ENCODE measurements at places on chromosomes 6 and 20. TPM values are rescaled to one million over a fixed set of nuclear protein-coding genes. Genes with fewer than 3 reads are reported as not detected.

- peak; percentile 93 for DNase-seq
These were observed 32.0 kb downstream of the GNAS-AS1 start for GRCh38 chr20:58818586-58819285.

DNA sequence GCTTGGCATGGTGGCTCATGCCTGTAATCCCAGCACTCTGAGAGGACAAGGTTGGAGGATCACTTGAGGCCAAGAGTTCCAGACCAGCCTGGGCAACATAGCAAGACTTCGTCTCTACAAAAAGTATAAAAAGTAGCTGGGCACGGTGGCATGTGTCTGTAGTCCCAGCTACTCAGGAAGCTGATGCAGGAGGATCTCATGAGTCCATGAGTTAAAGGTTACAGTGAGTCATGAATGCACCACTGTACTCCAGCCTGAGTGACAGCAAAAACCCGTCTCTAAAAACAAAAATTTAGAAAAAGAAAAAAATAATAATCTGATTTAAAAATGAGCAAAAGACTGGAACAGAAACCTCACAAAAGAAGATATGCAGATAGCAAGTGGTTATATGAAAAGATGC lies 279.7 kb downstream of the RNGTT start:
- peak; percentile 20 for DNase-seq

- no peak for DNase-seq
These were observed 89.9 kb upstream of the MTHFD1L start for GRCh38 chr6:150775415-150776203.

GRCh38 chr6:8686077-8686476 lies 250.7 kb upstream of the SLC35B3 start:
- DNase-seq = no peak

DNA sequence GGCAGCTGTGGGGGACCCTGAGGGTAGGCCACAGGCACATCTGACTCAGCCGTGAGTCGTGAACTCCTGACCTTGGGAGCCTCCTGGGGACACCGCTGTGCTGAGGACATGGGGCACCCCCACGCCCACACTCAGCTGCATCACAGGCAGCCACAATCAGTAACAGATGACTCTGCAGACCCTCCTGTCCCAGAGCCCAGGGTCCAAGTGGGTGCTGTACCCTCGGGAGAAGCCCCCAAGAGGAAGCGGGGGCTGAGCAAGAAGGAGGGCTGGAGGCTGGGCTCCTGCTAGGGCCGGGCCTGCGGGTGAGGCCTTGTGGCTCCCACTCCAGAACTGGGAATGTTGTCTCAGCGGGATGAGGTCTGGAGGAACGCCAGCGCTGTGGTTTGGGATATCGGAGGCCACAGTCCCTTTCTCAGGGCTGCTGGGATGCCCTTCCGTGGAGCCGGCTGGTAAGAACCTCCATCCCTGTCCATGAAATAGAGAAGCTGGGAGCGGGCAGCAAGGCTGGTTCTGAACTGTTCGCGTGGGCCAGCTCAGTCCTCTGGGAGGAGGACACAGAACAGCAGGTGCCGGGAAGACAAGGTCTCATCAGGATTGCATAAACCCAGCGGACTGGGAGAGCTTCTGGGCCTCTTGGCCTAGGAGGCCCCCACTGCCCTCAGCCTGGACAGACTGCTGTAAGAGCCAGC lies 3.1 kb upstream of the LAMA5 start:
- peak; percentile 65 for DNase-seq

GRCh38 chr6:113128661-113129060 lies 728.5 kb upstream of the MARCKS start:
- DNase-seq = no peak

DNA sequence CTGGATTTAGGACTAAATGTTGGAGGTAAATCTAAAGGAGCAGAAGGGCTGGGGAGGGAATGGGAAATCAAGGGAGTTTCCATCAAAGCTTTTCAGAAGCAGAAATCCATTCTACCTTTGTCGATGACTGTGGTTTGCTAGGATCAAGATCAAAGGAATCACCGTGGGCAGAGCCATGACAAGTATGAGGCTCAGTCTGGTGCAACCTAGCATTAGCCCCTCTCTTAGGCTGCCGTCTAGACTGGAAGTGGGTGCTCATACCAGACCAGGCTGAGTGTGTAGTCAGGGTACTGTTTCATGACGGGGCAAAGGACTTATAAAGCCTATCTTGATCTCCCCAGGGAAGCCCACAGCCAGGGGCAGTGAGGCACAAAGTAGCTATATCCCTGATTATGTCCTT lies 120.5 kb downstream of the BMP2 start:
- DNase-seq = no peak

GRCh38 chr6:20630136-20630535 lies 95.9 kb downstream of the CDKAL1 start:
- no peak for DNase-seq

DNA sequence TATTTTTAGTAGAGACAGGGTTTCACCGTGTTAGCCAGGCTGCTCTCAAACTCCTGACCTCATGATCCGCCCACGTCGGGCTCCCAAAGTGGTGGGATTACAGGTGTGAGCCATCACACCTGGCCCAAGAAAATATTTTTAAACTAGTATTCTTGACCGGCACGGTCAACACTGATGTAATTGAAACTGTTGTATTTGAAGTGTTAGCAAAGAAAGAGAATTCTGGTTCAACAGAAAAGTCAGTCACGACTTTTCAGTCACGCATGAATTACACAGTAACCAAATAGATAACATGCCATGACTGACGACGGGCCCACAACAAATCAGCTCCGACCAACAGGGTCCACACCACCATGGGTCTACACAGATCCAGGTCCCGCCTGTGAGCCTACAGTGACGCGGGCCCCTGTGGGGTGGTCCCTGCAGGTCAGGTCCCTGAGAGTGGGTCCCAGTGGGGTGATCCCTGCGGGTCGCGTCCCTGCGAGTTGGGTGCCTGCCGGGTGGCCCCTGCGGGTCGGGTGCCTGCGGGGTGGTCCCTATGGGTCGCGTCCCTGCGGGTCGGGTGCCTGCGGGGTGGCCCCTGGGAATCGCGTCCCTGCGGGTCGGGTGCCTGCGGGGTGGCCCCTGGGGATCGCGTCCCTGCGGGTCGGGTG lies 1.0 kb downstream of the GMEB2 start:
- DNase-seq = peak; percentile 59

The DCBLD1 gene
- total RNA-seq = 38.4 TPM

The SLC22A7 gene
- not detected for total RNA-seq

The SASH1 gene
- total RNA-seq = 99.0 TPM

- DNase-seq = no peak
These were observed 38.3 kb upstream of the ID1 start for GRCh38 chr20:31566658-31567379.

- DNase-seq = no peak
These were observed 48.3 kb downstream of the PFDN4 start for GRCh38 chr20:54256202-54256601.

DNA sequence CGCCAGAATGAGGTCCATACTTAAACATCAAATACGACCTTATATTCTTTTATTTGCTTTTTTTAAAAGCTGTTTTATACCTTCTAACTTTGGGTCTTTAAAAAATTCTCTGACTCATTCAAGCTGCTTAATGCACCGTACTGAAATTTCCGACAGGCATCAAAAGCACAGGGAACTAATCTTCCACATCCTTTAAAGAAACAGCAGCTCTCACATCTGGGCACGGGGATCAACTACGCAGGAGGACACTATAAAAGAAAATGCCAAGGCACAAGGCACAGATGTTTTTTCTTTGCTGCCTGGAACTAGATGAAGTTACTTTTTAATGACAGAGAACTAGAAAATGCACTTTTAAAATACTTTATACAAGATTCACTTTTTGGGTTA lies 112.4 kb upstream of the ARG1 start:
- peak; percentile 13 for DNase-seq

- peak; percentile 70 for DNase-seq
These were observed 174.7 kb downstream of the ZFAND3 start for GRCh38 chr6:37994223-37994622.

GRCh38 chr6:106748547-106749207 lies 119.3 kb downstream of the QRSL1 start:
- no peak for DNase-seq

The DDO gene
- not detected for total RNA-seq

DNA sequence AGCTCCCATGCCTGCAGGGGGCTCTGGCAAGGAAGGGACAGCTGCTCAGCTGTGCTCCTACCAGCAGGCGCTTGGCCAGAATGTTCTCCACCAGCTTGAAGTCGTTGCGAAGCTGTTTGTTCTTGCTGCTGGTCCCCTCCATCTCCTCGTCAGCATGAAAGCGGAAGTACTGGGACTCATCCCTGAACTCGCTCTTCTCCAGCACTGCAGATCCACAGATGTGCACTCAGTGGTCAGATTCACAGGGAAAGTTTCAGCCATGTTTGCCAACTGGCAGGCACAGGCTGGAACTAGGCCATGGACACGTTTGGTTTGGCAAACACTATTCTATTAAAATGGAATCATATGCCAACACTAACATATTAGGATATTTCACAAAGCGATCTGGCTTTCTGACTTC lies 167.9 kb downstream of the PREX1 start:
- no peak for DNase-seq
